ENCODE measurements at places on chromosomes 4 and X.
A peak's percentile ranks its signal among the peaks of the same experiment; 100 is the strongest.

- H3K4me1 ChIP-seq = no peaks in the 10 kb centered on the region
- H3K4me3 ChIP-seq = no peak overlapping the region
- no peaks in the 10 kb centered on the region for H3K27me3 ChIP-seq
- H3K36me3 ChIP-seq = no peaks in the 10 kb centered on the region
- DNase-seq = no peak
These were observed 69.3 kb upstream of the ANXA3 start for GRCh38 chr4:78482281-78482680.

GRCh38 chr4:24394041-24394440 lies 190.3 kb downstream of the DHX15 start:
- no peaks in the 10 kb centered on the region for H3K36me3 ChIP-seq
- no peak overlapping the region for H3K4me3 ChIP-seq
- H3K4me1 ChIP-seq = no peaks in the 10 kb centered on the region

GRCh38 chrX:13702111-13702789 lies 13.3 kb downstream of the RAB9A start:
- H3K27me3 ChIP-seq = no peaks in the 10 kb centered on the region
- no peaks in the 10 kb centered on the region for H3K4me1 ChIP-seq
- no peaks in the 10 kb centered on the region for H3K36me3 ChIP-seq
- no peak for DNase-seq

GRCh38 chrX:136549226-136549625 lies 17.2 kb downstream of the VGLL1 start:
- no peak for DNase-seq
- H3K36me3 ChIP-seq = no peaks in the 10 kb centered on the region
- H3K4me1 ChIP-seq = no peaks in the 10 kb centered on the region

- H3K36me3 ChIP-seq = no peaks in the 10 kb centered on the region
- peak; percentile 64 for DNase-seq
- H3K4me3 ChIP-seq = no peak overlapping the region
- no peaks in the 10 kb centered on the region for H3K27me3 ChIP-seq
- no peak overlapping the region for H3K27ac ChIP-seq
These were observed 82.4 kb upstream of the HPRT1 start for GRCh38 chrX:134377537-134377936.
